ENCODE measurements at places on chromosomes 5 and 9.

GRCh38 chr9:86279839-86280238, 2.5 kb downstream of the ISCA1 start:
- no peak for DNase-seq

DNA sequence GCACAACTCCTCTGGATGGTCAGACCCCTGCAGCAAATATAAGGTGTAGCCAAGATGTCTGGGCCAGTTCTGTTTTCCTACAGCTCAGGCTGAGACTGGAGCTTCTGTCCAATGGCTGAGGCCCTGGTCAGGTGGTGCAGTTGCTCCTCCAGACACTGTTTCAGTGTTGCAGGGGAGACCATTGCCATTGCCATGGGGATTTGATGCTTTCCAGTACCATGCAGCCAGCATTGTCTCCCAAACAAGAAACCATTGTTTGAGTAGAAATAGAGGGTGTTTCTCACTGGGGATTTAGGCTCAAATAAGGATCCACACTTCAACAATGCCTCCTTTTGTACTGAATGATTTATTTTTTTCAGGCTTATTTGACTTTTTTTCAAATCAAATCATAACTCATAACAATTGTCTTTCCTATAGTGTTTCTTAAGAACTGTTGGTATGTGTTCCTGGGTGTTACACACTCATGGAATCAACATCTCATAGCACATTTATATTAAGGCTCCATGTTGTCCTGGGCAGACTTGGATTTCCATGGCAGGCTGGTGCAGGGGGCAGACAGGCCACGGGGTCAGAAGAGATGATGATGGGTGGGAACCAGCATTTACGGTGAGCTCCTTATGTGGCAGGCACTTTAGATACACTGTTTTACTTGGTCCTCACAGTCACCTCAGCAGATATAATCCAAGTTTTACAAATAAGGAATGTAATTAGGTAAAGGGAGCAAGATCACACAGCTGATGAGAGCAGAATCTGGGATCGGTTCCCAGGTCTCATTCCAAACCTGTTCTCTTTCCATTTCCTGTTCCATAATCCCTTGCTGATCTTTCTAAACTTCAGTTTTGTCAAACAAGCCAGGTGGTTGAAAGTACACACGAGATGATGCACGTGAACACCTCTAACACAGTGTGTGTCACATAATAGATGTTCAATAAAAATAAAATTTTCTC, 95.9 kb upstream of the GNAQ start:
- DNase-seq: no peak

DNA sequence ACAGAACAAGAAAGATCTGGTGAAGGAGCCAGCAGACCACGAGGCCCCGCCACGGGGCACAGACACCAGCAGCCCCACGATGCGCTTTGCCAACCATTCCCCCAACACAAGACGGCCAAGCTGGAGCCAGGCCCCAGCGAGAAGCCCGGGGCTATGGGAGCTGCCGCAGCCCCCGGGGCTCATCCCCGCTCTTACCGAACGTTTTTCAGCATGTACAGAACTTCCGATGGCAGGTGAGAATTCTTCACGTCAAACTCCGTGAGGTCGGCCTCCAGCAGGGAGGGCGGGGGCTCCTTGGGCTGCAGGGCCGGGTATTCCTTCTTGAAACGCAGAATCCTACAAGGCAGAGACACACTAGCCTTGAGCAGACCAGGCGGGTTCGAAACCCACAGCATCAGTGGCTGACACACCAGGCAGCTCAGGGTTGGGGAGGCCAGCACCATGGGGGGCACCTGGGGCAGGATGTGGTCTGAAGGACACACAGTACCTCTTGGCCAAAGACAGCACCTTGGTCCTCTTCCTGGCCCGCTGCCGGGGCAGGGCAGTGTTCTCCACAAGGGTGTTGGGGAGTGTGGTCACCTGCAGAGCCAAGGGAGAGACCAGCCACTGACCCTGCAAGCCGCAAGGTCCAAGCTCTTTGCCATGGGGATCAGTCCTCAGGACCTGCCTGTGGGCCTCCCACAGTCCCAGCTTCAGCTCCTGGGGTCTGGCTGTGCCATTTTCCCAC, 6.8 kb downstream of the PNPLA7 start:
- DNase-seq: no peak

GRCh38 chr5:168422431-168422830, 63.8 kb upstream of the RARS1 start:
- DNase-seq: no peak

- peak; percentile 99 for DNase-seq
These were observed at the start of gene CNOT8 for GRCh38 chr5:154858297-154858971. Gene CNOT8 (plus strand): TSS chr5:154858627. CDS start chr5:154863279, 4,652 bp downstream.

DNA sequence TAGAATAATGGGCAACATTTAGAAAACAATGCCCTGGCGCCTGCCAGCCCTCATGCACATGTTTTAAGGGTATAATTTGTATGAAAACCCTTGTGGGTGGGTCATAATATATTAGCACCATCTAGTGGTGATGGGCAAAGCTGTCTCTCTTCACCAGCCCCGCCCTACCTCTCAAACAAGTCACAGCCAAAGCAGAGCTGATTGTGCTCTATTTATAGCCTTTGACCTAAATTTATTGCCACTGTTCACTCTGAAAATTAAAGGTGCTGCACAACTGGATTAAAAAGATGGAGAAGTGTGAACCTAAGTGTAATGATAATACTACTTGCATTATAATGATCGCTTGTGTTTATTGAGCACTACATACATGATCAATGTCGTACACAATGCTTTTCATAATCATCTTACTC, 131.9 kb upstream of the ANKH start:
- no peak for DNase-seq

DNA sequence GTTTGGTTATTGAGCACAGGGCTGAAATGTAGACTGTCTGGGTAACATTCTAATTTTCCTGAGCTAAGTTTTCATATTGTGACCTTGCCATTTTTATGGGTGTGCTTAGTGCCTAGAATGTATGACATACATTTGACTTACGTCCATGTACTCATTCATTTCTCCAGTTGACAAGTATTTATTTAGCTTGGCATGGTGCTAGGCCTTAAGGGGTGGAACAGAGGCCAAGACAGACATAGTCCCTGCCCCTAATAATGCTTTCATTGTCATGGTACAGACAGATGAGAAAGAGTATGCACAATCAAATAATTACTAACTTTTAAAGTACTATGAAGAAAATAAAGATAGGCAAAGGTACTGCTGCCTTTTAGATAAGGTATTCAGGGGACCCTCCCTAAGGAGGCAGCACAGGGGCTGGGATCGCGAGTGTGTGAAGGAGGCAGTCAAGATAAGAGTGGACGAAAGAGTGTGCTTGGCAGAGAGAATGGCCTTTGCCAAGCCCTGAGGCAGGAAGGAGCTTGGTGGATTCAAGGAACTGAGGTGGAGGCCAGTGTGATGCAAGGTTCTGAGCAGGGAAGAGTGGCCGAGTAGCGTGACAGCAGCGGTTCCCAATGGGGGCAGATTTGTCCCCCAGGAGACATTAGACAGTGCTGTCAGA, 128.0 kb downstream of the PIP5K1B start:
- DNase-seq: no peak

DNA sequence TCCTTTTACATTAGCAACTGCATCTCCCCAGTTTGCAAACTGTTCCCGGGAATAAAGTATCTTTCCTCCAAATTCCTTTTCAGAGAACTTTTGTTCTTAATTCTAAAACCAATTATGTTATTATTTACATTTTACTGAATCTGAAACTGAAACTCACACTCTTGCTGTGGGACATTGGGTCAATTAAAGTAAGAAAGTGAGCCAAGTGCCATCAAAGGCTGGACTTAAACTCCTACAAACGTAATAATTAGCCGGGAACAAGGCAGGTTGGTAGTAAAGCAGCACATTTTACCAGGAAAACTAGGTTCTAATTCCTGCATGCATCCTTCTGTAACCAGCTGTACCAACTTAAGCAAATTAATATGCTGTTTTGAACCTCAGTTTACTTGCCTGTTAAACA, 328.2 kb upstream of the ZNF462 start:
- DNase-seq: no peak

DNA sequence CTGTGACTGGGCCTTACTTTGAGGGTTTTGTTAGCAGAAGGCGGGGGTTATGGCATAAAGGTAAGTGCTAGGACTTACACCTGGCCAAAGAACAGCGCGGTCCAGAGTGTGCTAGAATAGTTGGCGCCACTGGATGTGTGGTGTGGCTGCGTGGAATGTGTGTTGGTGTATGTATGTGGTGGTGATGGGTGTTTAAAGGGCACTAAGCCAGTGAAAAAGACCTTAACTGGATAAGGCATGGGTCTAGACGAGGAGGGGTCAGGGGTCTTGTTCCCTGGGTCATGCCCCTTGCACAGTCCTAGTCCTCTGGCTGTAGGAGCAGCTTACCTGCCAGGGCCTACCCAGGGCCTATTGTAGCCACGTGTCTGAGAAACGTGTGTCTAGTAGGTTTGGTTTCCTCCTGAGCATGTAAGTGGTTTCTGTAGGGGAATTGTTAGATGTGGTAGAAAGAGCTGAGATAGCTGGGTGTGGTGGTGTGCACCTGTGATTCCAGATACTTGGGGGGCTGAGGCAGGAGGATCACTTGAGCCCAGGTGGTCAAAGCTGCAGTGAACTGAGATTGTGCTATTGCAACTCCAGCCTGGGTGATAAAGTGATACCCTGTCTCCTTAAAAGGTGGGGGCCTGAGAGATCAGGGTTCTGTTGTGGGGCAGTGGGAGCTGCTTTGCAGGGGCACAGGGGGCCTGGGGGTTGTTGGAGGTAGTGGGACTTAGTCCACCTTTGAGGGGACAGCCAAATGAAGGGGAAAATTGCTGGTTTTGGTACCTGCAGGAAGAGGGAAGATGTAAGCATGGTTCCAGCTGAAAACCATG, 55.2 kb downstream of the HSPA4 start:
- DNase-seq: peak; percentile 66

DNA sequence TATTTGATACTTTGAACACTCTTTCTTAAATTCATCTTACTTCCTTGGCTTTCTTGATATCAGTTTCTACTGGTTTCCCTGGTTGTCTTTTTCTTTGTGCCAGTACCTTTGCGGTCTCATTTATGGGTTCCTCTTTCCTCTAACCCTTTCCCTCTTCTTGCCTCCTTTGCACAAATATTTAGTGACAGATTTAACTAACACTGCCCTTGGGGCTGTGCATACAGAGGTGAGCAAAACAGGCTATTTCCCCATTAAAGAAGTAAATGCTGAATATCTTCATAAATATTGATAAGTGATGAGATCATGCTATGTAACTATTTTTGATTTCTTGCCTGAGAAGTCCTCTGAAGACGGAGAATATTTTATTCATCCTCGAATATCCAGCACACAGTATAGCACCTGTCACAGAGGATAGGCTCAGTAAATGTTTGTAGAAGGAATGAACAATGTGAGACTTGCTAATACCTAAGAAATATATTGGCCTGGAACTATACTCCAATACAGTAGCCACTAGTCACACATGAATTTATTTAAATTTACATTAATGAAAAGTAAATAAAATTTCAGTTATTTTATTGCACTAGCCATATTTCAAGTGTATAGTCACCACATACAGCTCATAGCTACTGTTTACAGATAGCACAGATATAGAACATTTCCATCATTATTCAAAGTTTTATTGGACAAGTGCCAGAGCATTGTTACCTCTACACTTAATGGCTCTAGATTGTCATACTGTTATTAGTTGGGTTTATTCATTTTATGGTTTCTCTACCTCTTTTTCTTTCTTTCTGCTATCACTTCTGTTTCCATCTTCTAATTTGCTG, 90.4 kb downstream of the RIC1 start:
- DNase-seq: no peak

DNA sequence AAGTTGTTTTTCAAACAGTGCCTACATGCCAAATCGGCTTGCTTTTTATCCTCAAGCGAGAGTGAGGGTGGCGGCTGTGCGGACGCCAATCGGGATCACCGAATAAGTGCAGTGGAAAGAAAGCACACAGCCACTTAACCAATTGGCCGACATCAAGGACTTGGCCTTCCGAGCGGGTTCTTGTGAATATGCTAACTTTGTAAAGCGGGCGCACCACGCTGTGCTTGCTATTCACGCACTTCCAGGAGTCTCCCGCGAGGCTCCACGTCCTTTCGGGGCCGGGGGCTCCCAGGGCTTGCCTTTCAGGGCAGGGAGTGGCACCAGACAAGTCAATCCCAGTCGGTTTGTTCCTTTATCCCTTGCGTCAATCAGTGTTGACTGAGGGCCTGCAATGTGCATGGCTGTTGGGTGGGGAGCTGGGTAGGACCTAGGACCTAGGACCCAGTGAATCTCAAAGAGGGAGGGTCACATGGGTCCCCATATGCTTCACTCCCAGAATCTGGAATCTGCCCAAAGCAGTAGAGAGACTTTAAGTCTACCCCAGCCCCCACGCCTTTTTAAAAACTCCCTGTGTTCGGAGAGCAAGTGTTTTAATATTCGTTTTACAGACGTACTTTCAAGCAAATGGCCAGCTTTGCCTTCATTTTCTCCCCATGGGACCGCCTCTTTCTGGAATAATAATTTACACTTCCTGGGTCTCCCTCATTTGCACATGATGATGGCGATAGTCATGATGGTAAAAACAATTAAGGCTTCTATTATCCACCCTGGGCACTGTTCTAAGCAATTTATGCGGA, 2.0 kb upstream of the GCNT4 start:
- DNase-seq: no peak

DNA sequence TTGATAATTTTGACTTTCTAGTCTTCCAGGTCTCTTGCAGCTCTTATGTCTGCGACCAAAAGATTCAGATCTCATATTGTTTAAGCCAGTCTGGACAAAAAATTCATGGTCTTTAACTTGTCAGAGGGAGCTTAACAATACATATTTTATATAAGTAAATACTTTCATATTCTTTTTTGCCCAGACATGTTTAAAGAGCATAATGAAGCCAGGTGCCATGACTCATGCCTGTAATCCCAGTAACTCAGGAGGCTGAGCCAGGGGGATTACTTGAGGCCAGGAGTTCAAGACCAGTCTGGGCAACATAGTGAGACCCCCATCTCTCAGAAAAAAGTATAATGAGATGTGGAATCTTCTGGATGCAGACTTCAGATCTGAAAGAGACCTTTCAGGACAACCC, 69.8 kb downstream of the JMY start:
- no peak for DNase-seq

DNA sequence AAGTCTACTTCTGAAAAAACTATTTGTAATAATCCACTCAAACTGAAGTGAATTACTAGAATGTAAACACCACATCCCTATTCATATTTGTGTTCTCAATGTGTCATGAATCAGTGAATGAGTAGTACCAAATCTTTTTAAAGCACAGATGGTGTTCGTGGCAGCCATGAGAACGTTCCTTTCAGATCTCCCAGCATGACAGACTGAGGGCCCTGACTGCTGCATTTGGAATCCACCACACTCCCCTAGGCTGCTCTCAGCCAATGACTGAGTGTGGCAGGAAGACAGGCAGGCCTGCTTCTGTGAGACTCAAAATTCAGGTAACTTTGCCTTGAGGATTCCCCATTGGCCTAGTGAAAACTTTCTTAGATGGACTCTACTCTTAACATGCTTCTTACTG, 10.9 kb upstream of the JMY start:
- DNase-seq: no peak

DNA sequence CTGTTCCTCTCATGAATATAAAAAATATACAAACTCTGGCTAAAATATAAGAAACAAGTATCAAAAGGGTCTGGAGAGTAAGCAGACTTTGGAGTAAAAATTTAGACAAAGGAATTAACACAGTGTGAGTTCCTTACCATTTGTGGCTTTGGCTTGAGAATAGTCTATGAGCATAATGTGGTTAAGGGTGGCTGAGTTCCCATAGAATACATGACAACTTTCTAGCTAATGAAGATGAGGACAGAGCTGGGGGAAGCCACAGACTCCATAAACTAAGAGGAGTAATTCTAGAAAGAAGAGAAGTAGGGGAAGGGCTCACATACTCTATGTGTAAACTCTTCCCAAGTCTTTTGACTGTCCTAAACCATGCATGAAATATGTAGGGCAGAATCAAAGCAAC, 79.4 kb downstream of the CAAP1 start:
- DNase-seq: no peak

GRCh38 chr9:124852829-124853531, at the start of gene WDR38:
Gene WDR38 (plus strand): TSS chr9:124853460. CDS start chr9:124853532, 72 bp downstream.
- DNase-seq: peak; percentile 91
